ENCODE measurements at places on chromosomes 11 and 22.

DNA sequence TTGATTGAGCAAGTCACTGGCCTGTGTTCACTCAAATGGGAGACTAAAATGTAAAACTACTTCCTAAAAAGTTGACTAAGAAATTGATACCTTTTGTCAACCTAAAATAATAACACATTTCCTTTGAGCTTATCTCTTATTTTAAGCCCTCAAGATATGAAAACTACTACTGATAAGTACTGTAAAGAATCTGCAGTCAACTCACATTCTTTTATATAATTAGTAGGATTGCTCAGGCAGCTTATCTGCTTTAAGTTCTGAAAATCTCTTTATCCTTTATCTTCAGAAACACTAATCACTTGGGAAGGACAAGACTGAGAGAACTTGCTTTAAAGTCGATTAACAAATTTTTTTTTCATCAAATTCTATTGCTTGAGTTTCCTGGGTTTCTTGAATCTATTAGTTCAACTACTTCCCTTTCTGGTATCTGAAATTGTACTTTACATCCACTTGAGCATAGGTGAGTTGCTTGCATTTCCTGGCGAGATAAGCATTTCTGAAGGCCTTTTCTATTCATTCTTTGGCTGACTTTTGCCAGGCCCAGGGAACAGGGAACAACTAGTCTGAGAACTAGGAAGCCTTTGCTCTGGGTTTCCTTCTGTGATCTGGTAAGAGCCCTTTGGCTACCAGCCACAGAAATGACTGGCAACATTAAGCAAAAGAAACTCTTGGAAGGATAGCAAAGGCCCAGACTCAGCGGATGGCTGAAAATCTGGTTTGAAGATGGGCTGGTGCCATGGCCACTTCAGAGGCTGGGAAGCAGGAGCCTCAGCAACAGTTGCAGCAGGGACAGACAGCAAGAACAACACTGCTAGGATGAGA is 19.3 kb upstream of the CSRP3 start:
- no peak for DNase-seq

GRCh38 chr22:22761606-22761962 is 117.2 kb downstream of the GGTLC2 start:
- DNase-seq: no peak

- DNase-seq: peak; percentile 33
Observed at GRCh38 chr22:23243006-23243573, 62.8 kb downstream of the BCR start.

DNA sequence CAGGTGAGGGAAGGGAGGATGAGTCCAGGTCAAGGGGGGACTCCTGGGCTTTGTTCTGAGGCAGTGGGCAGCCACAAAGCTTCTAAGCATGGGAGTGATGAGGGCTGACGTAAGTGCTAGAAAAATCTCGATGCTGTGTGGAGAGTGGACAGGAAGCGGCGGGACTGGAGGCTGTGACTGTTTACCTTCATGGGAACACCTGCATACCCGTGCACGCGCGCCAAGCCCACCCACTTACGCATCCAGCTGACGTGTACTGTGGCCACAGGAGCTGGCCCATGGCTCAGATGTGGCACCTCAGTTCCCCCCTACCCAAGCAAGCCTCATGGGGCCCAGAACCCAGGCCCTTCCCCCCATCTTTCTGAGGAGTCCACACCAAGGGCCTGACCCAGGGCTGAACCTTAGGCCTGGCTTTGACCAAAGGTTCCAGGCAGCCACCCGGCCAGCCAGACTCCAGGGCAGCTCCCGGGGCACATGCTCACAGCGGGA is 14.0 kb downstream of the MYRF start:
- DNase-seq: no peak

DNA sequence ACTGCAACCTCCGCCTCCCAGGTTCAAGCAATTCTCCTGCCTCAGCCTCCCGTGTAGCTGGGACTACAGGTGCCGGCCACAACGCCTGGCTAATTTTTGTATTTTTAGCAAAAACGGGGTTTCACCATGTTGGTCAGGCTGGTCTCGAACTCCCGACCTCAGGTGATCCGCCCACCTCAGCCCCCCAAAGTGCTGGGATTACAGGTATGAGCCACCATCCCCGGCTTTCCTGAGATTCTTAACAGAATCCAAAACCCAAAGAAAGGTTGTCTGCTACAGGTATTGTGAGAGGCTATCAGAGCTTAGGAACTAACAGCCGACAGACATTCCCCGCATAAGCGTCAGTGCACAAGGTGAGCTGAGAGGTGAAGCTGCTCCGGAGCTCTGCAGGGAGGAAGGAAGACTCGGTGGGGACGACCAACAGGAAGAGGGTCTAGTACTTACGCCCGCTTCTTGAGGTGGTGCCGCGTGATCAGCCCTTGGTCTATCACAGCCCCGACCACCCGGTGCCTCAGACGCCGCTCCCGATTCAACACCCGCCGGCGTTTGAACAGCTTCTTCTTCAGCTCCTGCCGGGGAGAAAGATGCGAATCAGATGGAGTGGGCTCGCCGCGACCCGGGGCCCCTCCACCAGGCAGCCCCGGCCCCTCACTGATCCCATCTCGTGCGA is 470 bp downstream of the C11orf98 start:
- DNase-seq: no peak

GRCh38 chr11:124752471-124753102 is 532 bp upstream of the VSIG2 start:
- DNase-seq: no peak

GRCh38 chr22:28903729-28904128 is 20.4 kb downstream of the ZNRF3 start:
- no peak for DNase-seq

DNA sequence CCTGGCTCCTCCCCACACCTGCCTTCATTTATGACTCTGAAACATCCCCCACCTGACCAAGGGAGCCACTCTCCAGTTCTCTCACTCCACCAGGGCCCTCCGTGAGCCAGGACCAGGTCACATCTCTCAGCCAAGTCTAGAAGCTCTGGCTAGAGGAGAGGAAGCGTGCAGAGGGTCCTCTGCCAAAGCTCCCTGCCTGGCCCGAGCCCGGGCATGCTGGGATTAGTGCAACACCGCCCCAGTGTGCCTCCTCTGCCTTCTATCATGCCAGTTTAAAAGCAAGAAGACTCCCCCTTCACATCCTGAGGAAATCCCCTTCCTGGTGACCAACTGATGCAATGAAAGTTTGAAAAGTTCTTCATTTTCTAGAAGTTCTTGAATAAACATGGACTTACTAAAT is 23.5 kb downstream of the TP53AIP1 start:
- no peak for DNase-seq

DNA sequence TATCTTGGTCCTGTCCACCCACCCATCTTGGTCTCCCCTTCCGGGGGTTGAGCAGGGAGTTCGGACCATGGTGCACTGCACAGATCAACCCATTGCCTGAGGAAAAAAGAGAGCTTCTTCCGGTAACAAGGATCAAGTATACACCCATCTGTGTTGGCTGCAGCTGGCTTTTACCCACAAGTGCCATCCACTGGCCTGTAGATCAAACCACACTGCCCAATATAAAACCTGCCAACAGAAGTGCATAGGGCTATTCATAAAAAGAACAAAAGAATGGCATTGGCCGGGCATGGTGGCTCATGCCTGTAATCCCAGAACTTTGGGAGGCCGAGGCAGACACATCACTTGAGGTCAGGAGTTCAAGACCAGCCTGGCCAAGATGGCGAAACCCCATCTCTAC is 94.5 kb downstream of the ZC3H12C start:
- DNase-seq: no peak

- DNase-seq: no peak
Observed at GRCh38 chr11:57279116-57279515, 42.1 kb upstream of the APLNR start.

- no peak for DNase-seq
Observed at GRCh38 chr11:74822170-74822569, 73.5 kb downstream of the RNF169 start.

GRCh38 chr11:69817265-69818230 is 1.7 kb downstream of the FGF3 start:
- DNase-seq: no peak

DNA sequence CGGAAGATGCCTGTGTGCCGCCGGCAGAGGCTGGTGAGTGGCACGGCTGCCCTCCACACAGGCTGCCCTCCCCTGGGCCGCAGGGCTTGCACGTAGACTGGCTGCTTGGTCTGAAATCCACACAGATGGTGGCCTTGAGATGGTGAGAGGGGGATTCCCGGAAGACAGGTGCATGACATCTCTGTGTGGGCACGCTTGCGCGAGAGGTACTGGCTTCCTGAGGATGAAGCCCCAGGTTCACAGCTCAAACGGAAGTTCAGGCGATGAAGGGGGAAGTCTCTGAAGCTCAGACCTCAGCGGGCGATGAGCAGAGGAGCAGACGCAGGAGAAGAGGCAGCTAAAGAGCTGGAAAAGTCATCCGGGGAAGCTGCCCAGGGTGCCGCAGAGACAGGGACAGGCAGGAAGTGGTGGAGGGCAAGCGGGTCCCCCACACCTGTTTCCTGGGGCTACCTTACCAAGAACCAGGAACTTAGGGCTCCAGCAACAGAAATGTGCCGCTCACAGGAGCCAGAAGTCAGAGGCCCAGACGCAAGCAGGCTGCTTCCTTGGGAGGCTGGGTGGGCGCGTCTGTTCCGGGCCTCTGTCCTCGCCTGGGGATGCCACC is 7.2 kb downstream of the CRELD2 start:
- peak; percentile 86 for DNase-seq

GRCh38 chr11:120153221-120153620 is 15.3 kb upstream of the TRIM29 start:
- DNase-seq: no peak

GRCh38 chr22:38566726-38567504 is 3.1 kb downstream of the DMC1 start:
- no peak for DNase-seq

- DNase-seq: no peak
Observed at GRCh38 chr22:41471568-41471967, 2.7 kb downstream of the ACO2 start.

DNA sequence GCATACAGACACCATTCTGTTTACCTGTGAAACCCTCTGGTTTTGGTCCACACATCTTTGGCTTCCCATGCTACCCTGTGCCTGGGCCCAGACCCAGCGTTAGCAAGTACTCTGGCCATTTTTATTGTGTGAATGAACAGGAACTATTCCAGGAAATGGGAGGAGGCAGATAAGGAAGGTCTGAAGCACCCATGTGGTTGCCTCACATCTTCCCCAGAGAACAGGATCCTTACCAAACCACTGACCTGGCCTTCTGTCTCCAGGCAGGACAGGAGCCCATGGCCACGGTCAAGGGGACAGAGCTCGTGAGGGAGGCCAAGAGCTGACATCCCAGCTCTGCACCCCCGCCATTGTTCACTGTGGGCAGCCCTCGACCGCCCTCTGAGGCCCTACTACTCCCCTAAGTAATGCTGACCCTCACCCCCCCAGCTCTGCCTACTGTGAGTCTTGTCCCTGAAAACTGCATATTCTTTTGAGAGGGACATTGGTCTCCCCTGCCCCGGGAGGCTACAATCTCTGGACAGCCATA is 97.7 kb upstream of the TP53I11 start:
- DNase-seq: no peak

DNA sequence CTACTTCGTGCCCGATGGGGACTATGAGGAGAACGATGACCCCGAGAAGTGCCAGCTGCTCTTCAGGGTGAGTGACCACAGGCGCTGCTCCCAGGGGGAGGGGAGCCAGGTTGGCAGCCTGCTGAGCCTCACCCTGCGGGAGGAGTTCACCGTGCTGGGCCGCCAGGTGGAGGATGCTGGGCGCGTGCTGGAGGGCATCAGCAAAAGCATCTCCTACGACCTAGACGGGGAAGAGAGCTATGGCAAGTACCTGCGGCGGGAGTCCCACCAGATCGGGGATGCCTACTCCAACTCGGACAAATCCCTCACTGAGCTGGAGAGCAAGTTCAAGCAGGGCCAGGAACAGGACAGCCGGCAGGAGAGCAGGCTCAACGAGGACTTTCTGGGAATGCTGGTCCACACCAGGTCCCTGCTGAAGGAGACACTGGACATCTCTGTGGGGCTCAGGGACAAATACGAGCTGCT is 751 bp downstream of the FIBIN start:
- DNase-seq: no peak

GRCh38 chr22:46592390-46592872 is 27.8 kb upstream of the GRAMD4 start:
- DNase-seq: peak; percentile 82

- no peak for DNase-seq
Observed at GRCh38 chr11:92268546-92268945, 43.9 kb downstream of the FAT3 start.

- DNase-seq: no peak
Observed at GRCh38 chr22:26768952-26769351, 111.6 kb downstream of the MIAT start.

All from GM06990 (cell line).